Skeletal muscle cell (primary cell): ENCODE measurements at places on chromosomes 3 and 15.

GRCh38 chr3:4406746-4407568 is 60.1 kb downstream of the SUMF1 start:
- no peak for DNase-seq

DNA sequence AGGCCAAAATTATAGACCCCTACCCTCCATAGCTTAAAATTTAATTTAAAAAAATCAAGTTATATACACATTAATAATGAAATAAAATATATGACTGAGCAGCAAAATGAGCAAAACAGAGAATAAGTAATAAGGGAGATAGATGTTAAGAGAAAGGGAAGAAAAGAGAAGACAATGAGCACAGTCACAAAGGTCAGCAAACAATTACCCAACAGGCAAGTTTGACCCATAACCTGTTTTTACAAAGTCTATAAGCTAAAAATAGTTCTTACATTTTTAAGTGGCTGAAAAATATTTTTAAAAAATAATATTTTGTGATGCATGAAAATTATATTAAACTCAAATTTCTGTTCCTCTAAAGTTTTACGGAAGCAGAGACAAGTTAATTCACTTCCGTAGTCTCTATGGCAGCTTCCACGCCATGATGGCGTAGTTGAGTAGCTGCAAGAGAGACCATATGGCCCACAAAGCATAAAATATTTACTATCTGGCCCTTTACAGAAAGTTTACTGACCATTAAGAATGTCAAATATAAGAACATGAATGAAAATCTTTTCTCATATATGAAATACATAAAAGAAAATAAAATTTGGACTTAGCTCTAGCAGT is 47.5 kb downstream of the ACAP2 start:
- no peak for DNase-seq

- DNase-seq, result peak; percentile 93
Observed at GRCh38 chr15:66803182-66803729, 101.2 kb downstream of the SMAD6 start.

- DNase-seq, result no peak
Observed at GRCh38 chr15:72353266-72353665, 22.5 kb downstream of the HEXA start.

- no peak for DNase-seq
Observed at GRCh38 chr3:14757153-14757700, 61.5 kb upstream of the FGD5 start.

- no peak for DNase-seq
Observed at GRCh38 chr3:54322354-54322753, 200.0 kb downstream of the CACNA2D3 start.

DNA sequence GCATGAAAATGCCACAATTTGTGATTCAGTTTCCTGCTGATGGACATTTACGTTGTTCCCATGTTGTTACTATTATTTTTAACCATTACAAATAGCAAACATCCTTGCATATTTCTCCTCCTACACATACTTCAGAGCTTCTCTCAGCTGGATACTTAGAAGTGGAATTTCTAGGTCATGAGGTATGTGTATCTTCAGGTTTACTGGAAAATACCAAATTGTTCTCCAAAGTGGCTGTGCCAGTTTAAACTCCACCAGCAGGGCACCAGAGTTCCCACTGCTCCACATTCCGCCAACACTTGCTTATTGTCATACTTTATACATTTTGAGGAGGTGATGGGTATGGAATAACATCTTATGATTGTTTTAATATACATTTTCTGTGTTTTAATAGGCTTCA is 45.7 kb downstream of the PRR23E start:
- no peak for DNase-seq
